Kasumi-1 (cell line): ENCODE measurements at places on chromosomes 1 and 21.

- DNase-seq: no peak
Observed at GRCh38 chr1:33049371-33049770, 12.7 kb upstream of the AK2 start.

DNA sequence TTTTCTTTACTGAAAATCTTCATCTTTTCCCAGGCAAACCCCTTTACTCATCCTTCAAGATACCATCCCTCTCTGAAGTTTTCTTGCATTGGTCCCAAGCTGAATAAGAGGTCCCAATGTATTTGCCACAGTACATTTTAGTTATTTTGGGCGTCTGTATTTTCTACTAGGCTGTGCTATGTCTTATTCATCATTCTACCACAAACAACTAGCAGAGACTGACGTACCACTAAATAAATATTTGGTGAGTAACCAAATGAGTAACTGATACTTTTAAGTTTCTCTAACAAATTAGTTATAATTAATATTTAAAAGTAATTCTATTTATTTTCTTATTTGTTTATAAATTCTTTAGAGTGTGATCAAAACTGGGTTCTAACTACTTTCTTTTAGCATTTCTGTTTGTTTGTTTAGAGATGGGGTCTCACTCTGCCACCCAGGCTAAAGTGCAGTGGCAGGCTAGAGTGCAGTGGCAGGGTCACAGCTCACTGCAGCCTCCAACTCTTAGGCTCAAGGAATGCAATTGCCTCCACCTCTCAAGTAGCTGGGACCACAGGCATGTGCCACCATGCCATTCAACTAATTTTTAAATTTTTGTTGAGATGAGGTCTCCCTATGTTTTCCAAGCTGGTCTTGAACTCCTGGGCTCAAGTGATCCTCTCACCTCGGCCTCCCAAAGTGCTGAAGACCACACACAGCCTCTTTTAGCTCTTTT lies 33.1 kb downstream of the NDC1 start:
- DNase-seq: no peak

- DNase-seq: no peak
Observed at GRCh38 chr1:156470473-156470872, 30.1 kb downstream of the MEF2D start.

GRCh38 chr1:103129796-103130195 lies 21.5 kb upstream of the COL11A1 start:
- no peak for DNase-seq

DNA sequence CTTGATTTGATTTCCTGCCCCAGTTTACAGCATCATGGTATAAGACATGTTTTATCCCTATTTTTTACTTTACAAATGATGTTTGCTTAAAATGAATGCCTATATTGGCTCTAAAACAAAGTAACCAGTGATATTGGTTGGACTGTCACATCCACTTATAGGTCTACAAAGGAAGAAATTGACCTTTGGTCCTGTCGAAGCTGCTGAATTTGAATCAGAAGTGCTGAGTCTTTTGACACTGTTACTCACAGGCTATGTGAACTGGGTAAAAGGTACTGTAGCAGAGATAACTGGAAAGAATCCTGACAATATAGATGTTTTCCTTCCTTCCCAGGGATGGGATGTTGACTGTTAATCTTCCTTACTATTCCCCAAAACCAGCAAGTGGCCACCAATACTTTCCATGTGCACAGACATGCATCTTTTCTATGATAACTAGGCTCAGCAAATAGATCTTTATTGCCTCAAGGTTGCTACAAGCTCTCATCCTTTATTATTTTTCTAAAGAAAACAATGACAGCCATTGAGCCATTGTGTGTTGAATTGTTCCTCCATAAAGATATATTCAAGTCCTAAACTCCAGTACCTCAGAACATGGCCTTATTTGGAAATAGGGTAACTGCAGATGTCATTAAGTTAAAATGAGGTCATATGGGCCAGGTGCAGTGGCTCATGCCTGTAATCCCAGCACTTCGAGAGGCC lies 175.9 kb upstream of the NR5A2 start:
- no peak for DNase-seq
